Cortex of kidney (tissue), 1 donor: ENCODE measurements at places on chromosomes 12 and 14.

GRCh38 chr14:86540636-86541247 lies 1010.8 kb downstream of the FLRT2 start:
- no peak for DNase-seq

- no peak for DNase-seq
These were observed 14.0 kb downstream of the ABCB9 start for GRCh38 chr12:122951979-122952892.

DNA sequence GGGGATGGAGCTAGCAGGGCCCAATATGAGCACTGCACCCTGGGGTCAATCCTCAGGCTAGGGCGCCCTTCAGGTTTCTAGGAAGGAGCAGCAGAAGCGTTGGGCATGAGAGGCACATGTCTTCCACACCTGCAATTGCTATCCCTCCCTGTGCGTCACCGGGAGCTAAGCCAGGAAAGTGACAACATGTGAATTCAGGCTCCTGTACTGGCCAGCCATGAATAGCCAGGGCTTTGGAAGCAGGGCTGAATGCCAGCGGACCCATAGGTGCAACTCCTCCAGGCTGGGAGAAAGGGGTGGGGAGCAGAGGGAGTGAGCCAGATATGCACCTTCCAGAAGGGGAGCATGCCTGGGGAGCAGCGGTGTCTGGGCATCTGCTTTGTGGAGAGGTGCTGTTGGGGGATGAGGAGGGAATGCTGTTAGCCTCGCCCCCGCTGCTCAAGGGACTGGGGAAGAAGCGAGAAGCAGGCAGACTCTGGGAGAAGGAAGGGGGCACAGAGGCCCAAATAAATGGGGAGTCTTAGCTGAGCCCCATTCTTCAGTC lies 6.1 kb downstream of the HOXC5 start:
- no peak for DNase-seq

DNA sequence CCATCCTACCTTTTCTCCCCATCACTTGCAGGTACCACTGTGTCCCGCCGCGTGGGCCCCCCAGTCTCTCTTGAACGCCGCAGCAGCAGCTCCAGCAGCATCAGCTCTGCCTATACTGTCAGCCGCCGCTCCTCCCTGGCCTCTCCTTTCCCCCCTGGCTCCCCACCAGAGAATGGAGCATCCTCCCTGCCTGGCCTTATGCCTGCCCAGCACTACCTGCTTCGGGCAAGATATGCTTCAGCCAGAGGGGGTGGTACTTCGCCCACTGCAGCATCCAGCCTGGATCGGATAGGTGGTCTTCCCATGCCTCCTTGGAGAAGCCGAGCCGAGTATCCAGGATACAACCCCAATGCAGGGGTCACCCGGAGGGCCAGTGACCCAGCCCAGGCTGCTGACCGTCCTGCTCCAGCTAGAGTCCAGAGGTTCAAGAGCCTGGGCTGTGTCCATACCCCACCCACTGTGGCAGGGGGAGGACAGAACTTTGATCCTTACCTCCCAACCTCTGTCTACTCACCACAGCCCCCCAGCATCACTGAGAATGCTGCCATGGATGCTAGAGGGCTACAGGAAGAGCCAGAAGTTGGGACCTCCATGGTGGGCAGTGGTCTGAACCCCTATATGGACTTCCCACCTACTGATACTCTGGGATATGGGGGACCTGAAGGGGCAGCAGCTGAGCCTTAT lies 9.2 kb downstream of the ARHGAP9 start:
- DNase-seq, result no peak

DNA sequence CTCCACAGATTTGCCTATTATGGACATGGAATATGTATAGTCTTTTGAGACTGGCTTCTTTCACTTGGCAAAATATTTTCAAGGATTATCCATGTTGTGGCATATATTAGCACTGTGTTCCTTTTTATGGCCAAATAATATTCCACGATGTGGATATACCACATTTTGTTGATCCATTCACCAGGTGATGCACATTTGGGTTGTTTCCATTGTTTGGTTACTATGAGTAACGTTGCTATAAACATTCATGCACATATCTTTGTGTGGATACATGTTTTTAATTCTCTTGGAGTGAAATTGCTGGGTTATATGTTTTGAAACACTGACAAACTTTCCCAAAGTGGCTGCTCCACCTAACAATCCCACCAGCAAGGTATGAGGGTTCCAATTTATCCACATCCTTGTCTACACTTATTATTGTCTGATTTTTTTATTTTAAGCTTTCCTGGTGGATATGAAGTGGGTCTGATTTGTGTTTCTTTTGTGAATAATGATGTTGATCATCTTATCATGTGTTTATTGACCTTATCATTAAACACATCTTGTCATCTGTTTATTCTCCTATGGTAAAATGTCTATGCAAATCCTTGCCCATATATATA lies 116.2 kb upstream of the FRMD6 start:
- DNase-seq, result no peak

DNA sequence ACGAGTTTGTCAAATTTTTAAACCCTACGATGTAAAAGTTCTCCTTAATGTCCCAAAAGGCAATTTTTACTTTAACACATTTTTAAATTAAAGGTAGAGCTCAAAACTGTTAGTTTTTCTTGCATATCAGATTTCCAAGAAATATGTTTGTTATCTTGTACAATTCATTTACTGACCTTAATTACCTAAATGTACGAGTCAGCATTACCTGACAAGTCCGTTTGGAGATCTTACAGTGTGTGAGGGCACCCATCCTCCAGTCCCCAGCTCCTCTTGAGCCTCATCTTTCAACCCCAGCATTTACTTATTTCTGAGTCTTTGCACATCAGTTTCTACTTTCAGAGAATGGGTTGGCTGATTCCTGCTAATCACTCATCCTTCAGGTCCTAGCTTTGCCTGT lies 23.7 kb downstream of the PPM1H start:
- no peak for DNase-seq

DNA sequence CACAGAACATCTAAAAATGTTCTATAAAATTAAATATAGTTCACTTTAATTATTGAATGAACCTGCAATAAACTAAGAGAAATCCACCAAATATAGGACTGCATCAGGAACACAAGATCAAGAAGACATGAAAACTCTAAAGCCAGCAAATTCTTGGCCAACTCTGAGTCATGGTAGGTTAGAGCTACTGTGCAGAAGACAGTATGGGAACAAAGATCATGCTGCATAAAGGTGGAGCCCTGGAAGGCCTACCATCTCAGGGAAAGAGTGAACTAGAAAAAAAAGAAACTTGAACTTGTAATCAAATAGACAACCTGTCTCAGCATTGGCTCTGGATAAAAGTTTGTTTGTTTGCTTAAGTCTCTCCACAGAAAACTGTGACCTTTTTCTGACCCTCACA lies 66.9 kb upstream of the CNOT2 start:
- DNase-seq, result no peak

- DNase-seq, result no peak
These were observed 619 bp upstream of the NTN4 start for GRCh38 chr12:95790917-95791849.

DNA sequence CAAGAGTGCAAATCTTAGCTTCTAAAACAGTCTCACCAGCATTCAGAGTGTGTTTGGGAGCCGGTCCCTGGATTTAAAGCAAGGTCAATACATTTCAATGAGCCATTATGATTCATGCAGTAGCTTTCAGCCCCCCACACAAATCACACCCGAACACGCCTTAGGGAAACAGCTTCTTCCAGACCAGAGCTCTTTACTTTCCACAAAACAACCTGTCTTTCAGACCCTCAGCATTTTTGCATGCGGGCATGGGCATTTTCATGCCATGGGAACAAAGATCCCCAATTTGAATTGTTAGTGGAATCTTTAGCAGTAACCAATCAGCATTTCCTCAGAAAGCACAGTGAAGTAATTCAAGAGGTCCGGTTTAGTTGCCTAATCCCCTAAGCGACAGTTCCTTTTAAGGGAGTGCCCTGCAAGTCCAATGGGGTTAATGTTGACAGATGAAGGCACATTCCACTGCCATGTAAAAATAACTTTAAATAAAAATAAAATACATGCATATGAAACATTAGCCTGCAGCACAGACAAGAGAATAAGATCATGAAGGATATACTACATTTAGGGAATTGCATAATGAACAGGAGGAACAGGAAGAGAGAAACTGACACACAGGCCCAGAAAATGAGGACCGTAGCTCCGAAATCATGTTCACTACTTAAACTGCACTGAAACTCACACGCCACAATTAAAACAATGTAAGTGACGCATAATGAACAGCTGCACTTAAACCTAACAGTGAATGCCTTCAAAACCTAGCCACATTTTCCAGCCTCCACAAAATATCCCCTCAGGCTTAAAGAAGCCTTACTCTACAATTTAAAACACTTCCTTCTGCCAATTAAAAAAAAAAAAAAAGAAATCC lies 4.0 kb downstream of the VPS37B start:
- no peak for DNase-seq

- no peak for DNase-seq
These were observed 72.0 kb downstream of the SUDS3 start for GRCh38 chr12:118448341-118448740.

- no peak for DNase-seq
These were observed 630 bp downstream of the NELL2 start for GRCh38 chr12:44875417-44875953.

DNA sequence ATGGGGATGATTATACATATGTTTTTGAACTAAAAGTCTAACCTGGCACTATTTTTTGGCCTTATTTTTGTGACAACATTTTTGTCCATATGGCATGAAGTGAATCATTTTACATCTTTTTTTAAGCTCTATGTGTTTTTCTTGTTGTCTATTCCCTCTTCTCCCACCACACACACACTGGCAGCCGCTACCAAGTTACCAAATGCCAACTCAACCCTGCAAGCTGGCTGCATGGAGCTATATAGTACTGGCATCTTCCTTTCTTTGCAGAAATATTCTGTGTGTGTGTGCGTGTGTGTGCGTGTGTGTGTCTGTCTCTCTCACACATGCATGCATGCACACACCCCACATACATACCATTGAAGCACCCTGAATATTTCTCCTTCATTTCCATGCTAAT lies 278.9 kb upstream of the SOX5 start:
- no peak for DNase-seq

DNA sequence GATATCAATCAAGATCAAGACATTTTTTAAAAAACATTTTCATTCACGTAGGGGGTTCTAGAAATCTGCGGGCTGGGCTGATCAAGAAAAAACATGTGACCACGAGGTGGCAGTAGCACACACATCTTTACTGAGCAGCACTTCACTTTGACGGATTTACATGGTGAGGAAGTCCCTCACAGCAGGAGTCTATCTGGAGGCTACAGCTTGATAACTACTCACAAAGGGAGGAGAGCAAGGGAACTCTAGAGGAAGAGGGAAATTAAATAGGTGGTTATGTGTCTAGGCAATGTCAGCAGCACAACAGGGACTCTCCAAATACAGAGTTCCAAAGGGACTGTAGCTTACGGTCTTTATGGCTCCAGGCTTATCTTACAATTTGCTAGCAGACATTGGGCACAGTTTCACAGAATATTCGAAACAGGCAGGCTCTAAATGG lies 248.1 kb downstream of the DPY19L2 start:
- no peak for DNase-seq

- DNase-seq, result no peak
These were observed 10.4 kb downstream of the MTA1 start for GRCh38 chr14:105430042-105430441.

- DNase-seq, result no peak
These were observed 208.3 kb downstream of the PHETA1 start for GRCh38 chr12:111160350-111161241.

- DNase-seq, result no peak
These were observed 32.7 kb upstream of the PELI2 start for GRCh38 chr14:56085471-56085870.

GRCh38 chr12:128603573-128604115 lies 220.1 kb downstream of the SLC15A4 start:
- no peak for DNase-seq

- DNase-seq, result no peak
These were observed 32.9 kb upstream of the SPTLC2 start for GRCh38 chr14:77649326-77649725.

GRCh38 chr12:34163443-34163842 lies 141.1 kb downstream of the ALG10 start:
- no peak for DNase-seq

GRCh38 chr14:37232907-37233481 lies 35.3 kb downstream of the MIPOL1 start:
- no peak for DNase-seq

GRCh38 chr14:70827347-70827746 lies 18.0 kb upstream of the MAP3K9 start:
- no peak for DNase-seq

DNA sequence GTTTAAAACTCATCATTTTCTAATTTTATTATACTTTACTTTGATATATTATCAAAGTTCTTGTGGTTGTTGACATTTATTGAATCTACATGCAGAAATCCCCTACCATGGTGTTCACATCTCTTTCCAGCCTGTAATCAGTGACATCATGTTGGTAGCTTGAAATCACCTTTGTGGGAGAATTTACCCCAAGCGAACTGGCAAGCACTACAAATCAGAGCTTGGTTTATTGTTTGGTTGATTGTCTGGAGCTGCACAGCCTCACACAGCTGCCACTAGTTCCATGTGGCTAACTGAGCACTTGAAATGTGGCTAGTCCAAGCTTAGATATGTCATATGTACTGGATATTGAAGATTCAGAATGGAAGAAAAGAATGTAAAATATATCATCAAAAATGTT lies 15.4 kb upstream of the KRT5 start:
- DNase-seq, result no peak

- no peak for DNase-seq
These were observed 144.7 kb downstream of the KTN1 start for GRCh38 chr14:55724736-55725135.

DNA sequence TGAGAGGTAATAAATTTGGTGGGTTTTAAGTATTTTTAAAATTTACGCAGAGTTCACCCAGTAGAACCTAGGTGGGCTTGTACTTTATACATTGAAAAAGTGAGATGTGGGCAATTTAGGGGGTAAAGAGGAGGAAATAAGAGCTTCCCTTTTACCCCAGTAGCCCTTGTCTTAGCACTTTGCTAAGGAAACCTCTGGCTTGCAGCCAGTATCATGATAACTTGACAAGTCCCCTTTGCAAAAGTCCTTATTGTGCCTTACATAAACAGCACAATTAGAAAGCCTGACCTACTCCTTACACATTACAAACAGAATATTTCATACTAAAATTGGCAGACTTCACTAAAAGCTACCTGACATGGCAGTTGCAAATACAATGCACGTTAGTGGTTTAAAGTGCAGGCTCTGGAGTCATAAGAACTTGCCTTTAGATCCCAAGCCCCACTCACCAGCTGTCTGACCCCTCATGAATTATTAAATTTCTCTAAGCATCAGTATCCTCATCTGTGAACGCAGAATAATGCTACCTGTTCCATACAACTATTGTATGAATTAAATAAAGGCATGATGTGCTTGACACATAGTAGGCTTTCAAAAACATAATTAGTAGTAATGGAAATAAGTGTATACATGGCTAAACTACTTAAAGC lies 53.2 kb upstream of the NELL2 start:
- DNase-seq, result no peak
